ENCODE measurements at places on chromosomes 1 and 21. TPM values are rescaled to one million over a fixed set of nuclear protein-coding genes. Genes with fewer than 3 reads are reported as not detected.

DNA sequence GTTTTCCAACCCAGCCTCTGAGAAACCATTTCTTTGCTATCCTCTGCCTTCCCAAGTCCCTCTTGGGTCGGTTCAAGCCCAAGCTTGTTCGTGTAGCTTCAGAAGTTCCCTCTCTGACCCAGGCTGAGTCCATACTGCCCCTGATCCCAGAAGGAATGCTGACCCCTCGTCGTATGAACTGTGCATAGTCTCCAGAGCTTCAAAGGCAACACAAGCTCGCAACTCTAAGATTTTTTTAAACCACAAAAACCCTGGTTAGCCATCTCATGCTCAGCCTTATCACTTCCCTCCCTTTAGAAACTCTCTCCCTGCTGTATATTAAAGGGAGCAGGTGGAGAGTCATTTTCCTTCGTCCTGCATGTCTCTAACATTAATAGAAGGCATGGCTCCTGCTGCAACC, 23.8 kb downstream of the EIF2D start:
- no peak for DNase-seq

GRCh38 chr1:151058692-151059091, 730 bp downstream of the CDC42SE1 start:
- DNase-seq, result no peak

The RXFP4 gene
- total RNA-seq, result 8.0 TPM

The VHLL gene
- 0.28 TPM for total RNA-seq

GRCh38 chr21:33228455-33228854, 1.3 kb upstream of the IFNAR2 start:
- no peak for DNase-seq

DNA sequence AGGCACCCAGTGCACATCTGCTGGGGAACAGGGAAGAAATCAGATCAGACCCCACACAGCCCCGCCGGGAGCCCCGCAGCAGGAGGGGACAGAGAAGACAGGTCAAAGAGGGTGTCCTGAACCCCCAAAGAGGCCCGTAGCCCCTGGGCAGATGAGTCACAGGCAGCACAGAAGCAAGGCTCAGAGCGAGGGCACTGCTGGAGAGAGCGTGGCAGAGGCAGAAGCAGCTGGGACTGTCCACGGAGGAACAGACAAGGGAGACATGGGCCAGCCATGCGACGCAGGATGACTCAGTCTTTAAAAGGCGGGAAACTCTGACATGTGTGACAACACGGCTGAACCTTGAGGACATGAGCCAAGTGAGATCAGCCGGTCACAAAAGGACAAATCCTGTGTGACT, 14.5 kb upstream of the PRDM16 start:
- no peak for DNase-seq

- no peak for DNase-seq
Measured at GRCh38 chr1:155831279-155831976, 25.6 kb downstream of the GON4L start.

- no peak for DNase-seq
Measured at GRCh38 chr1:223479718-223480425, 86.7 kb downstream of the CCDC185 start.

DNA sequence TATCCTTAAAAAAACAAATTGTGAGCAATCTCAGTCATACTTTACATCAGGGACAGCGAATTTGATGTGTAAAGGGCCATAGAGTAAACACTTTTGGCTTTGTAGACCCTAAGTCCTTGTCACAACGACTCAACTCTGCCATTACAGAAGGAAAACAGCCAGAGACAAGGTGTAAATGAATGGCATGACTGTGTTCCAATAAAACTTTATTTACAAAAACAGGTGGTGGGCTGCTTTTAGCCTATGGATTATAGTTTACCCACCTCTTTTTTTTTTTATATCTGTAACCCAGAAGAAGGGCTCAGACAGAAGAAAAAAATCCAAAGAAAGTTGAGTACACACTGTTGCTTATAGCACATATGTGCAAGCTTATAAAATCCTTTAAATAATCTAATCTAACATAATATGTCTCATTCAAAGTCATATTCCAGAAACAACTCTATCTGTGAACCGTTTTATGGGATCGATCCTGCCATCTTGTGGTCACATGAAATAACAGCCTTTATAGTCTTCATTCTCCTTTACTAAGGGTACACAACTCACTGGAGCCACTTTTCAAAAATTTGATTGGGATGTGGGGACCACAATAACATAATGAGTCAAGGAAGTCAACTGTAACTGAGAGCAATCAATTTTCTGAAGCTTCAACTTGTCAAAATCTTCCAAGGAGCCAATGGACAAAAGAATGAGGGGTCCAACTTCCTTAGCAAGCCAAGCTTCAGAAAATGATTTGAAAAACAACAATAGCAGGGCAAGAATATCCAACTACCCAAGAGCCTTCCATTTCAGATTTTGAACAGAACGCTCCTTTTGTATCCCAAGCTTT, 142.2 kb upstream of the KRTAP19-8 start:
- DNase-seq, result no peak

The GBP6 gene
- total RNA-seq, result not detected

- DNase-seq, result no peak
Measured at GRCh38 chr1:15213341-15213821, 33.6 kb upstream of the FHAD1 start.

The MAP3K21 gene
- total RNA-seq, result 3.1 TPM

The IL19 gene
- not detected for total RNA-seq

DNA sequence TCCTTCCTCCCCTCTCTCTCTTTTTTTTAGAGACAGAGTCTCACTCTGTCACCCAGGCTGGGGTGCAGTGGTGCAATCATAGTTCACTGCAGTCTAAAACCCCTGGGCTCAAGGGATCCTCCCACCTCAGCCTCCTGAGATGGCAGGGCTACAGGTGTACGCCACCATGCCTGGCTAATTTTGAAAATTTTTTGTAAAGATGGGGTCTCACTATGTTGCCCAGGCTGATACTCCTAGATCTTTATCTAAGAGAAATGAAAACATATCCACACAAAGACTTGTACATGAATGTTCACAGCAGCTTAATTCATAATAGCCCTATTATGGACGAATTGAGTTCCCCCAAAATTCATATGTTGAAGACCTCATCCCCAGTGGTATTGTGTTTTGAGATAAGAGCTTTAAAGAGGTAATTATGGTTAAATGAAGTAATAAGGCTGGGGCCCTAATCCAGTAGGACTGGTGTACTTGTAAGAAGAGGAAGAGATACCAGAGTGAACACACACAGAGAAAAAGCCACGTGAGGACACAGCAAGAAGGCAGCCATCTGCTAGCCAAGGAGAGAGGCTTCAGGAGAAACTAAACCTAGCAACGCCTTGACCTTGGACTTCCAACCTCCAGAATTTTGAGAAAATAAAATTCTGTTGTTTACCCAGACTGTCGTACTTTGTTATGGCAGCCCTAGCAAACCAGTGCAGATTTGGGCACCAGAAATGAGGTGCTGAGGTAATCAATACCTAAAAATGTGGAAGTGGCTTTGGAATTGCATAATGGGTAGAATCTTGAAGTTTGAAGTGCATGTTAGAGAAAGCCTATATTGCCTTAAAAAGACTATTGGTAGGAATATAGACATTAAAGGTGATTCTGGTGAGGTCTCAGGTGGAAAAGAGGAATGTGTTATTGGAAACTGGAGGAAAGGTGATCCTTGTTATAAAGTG, 13.2 kb downstream of the IFNLR1 start:
- DNase-seq, result no peak

The SEMA6C gene
- 5.7 TPM for total RNA-seq

GRCh38 chr1:55387145-55387544, 172.0 kb upstream of the USP24 start:
- no peak for DNase-seq

- DNase-seq, result no peak
Measured at GRCh38 chr1:234848972-234849649, 239.1 kb upstream of the IRF2BP2 start.

The RSPH1 gene
- 0.46 TPM for total RNA-seq

DNA sequence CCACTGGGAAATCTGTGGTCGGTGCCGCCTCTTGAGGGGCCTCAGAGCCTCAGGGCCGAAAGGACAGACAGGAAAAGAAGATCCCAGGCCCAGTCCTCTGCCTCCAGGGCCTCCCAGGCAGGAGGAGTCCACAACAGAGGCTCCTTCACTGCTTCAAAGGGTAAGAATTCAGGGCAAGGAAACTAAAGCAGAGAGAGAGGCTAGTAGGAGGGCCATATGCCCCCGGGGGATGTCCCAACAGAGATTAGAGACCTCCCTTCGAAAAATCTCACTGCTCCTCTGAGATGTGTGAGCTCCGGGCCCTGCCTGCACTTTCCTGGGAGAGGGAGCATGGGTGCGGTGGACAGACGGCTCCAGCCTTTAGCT, 465.9 kb downstream of the NPHP4 start:
- DNase-seq, result no peak

- no peak for DNase-seq
Measured at GRCh38 chr1:11935057-11935412, 518 bp downstream of the PLOD1 start.

The GPR37L1 gene
- 0.44 TPM for total RNA-seq

DNA sequence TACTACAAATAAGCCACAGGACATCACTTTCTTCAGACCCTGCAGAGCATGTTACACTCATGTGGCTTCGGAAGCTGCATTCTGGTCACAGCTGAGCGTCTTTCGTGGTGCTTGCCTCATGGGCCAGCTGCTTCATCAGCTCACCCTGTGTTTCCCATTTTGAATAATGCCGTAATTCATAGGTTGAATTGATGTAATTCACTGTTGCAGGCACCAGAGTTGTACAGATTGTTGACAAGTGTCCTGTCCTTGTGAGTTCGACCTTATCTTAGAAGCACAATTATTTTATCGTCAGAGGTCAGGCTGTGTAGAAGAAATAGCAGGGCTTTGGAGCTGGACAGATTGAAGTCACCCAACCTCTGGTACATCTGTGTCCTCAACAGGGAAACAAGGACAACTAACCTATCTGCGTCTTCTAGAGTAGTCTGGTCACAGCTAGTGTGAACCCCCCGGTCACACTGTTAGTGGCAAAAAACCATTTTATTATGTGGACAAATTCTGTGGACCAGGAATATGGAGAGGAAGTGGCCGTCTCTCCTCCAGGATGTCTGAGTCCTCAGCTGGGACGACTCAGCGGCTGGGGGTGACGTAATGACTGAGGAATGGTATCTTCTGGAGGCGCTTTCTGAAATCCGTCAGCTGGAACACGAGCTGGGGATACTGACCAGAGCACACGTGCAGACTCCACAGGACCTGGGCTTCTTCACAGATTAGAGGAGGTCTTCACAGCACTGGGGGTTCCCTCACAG, 17.8 kb downstream of the PKNOX1 start:
- DNase-seq, result no peak

GRCh38 chr1:8127171-8127641, 101.1 kb upstream of the ERRFI1 start:
- DNase-seq, result no peak

DNA sequence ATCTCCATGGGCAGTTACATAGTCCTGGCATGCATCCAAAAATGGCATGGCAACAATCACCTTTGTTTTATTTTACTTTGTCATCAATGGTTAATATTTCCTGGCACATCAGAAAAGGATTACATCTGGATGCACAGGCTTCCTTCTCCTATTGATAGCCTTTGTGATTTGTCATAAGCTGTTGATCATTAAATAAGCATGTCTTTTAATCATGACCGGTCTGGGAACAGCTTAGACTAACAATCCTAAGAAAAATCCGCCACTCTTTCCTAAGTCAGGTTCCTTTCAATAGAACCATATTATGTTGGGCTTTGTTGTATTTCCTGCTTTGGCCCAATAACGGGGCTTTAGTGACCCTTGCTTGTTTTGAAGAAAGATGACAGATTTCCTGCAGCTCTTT, 330.6 kb downstream of the DUSP10 start:
- no peak for DNase-seq

DNA sequence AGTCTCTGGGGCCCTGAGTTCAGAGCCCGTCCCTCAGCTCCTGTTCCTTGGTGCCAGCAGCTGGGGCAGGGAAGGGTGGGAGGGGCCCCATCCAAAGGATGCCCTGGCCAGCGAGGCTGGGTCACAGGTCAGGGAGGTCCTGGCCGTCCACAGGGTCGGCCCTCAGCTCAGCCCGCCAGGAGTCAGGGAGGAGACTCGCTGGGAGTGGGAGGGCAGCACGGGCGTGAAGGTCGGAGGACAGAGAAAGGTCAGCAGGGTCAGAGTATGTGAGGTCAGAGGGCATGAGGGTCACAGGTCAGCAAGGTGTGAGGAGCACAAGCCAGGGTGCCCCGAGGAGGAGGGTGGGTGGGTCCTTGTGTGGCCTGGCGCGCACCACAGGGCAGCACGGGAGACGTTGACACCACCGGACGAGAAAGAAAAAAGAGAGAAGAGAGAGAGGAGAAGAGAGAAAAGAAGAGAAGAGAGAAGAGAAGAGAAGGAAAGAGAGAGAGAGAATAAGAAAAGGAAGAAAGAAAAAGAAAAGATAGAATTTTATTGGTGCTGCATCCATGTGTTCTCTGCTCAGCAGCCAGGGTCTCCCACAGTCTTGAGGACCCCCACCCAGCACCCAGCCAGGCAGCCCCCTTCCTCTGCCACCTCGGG, 7.1 kb downstream of the PERM1 start:
- no peak for DNase-seq

GRCh38 chr1:27966402-27967105, 6.8 kb downstream of the XKR8 start:
- DNase-seq, result no peak

- no peak for DNase-seq
Measured at GRCh38 chr1:226868726-226869125, 1.7 kb upstream of the PSEN2 start.

GRCh38 chr21:35732788-35733187, 327.5 kb downstream of the SETD4 start:
- no peak for DNase-seq

- no peak for DNase-seq
Measured at GRCh38 chr1:50426702-50427085, 3.5 kb upstream of the DMRTA2 start.

- DNase-seq, result no peak
Measured at GRCh38 chr21:45353200-45353599, 51.8 kb upstream of the COL18A1 start.

The PAX7 gene
- total RNA-seq, result not detected

All from Panc1 (cell line).